ENCODE measurements at places on chromosomes 6 and 20. TPM values are rescaled to one million over a fixed set of nuclear protein-coding genes. Genes with fewer than 3 reads are reported as not detected.

POU3F2 gene
- total RNA-seq = 0.61 TPM

SIM1 gene
- 0.78 TPM for total RNA-seq

GRCh38 chr6:154457881-154458284 is 52.6 kb downstream of the CNKSR3 start:
- DNase-seq = no peak

DNA sequence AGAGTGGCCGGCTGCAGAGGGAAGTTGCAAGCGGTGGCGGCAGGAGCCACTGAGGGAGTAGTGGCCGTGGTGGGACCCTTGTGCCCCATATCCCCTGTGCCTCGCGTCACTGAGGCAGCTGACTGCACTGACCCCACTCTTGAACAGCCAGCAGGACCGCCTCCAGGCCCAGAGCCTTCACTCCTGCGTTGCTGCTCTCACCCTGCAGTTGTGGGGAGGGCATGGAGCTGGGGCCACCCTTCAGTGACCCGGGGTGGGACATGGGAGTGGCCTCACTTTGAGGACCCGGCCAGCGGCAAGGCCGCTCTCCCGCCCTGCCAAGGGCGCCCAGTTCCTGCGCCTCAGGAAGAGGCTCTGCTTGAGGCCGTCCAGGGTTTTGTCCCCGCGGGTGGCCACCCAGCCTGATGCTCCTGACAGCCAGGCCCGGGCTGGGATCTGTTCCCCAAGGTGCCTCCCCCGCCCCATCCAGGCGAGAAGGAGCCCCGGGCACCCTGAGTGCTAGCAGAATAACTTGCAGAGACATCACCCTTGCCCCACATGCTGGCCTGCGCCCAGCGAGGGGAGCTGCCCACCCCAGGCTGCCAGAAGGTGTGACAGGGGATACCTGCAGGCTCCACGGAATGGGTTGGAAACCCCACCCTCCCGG is 44.4 kb downstream of the HLA-DRA start:
- no peak for DNase-seq

DNA sequence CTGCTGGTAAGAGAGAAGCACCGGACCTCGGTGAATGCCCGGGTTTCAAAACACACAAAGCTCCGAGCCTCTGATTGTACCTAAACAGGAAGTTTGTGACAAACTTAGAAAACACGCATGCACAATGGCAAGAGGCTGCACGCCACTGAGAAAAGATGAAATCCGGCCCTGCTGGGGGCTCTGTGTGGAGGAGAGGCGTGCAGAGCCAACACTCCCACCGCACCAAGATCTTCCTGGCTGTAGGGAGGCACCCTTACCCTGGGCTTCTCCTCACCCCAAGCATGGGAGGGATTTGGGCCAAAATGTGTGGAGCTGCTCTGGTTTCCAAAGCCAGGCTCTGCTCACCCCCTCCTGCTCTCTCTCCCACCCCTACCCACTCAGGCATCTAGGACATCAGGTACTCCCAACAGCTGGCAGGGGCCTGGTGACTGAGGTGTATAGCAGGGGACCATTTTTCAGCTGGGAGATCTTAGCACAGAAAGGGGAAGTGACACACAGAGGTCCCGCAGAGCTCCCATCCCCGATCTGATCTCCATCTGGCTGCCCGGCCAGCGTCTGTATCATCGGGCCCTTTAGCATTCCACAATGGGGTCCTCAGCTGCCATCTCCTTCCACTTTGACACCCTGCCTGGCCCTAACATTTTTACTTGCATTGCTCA is 84.2 kb downstream of the TRERF1 start:
- no peak for DNase-seq

- DNase-seq = peak; percentile 47
These were observed 171.4 kb downstream of the GMPR start for GRCh38 chr6:16409531-16410441.

- DNase-seq = no peak
These were observed 17.3 kb upstream of the ZNF334 start for GRCh38 chr20:46530640-46531039.

DNA sequence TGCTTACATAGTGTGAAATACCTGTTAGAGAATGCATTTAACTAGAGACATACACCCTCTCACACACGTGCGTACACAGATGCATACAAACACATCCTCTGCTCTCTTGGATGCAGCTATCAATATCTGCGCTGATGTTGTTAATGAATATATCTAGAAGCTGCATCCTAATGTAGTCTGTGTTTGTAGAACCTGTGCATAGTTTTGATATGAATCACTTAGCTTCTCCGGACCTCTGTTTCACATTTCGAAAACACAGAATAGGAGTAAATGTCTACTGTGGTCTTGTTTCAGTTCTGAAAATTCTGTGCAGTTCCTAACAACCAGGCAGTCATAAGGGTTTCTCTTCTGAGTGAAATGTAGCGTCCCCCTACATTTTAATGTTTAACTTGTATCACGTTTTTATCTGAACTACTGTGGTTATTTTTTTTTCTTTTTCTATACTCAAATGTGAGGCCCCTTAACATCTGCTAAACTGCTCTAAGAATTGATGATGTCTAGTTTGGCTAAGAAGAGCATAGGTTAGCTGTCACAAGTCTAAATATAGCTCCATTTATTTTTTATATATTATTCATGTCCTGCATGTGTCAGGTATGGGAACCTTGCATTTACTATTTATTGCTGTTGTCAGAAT is 254.5 kb downstream of the TMEM242 start:
- DNase-seq = no peak

Data from Caki2 (cell line).